ENCODE measurements at places on chromosomes 2 and 18. TPM values are rescaled to one million over a fixed set of nuclear protein-coding genes. Genes with fewer than 3 reads are reported as not detected.

- DNase-seq = no peak
- no peaks in the 10 kb centered on the region for H3K27me3 ChIP-seq
- H3K4me3 ChIP-seq = no peak overlapping the region
Observed at GRCh38 chr2:75303227-75303626, 103.9 kb upstream of the TACR1 start.

Gene AQP12B
- total RNA-seq = not detected

- peak; percentile 14 for DNase-seq
- H3K4me1 ChIP-seq = no peaks in the 10 kb centered on the region
- H3K36me3 ChIP-seq = no peaks in the 10 kb centered on the region
- no peaks in the 10 kb centered on the region for H3K27me3 ChIP-seq
- H3K4me3 ChIP-seq = no peak overlapping the region
- no peak overlapping the region for H3K27ac ChIP-seq
Observed at GRCh38 chr2:138777996-138778395, 2.2 kb downstream of the NXPH2 start.

Gene FARSB
- 50.2 TPM for total RNA-seq

GRCh38 chr2:70518557-70518956 lies 35.1 kb downstream of the TGFA start:
- no peak overlapping the region for H3K27ac ChIP-seq
- DNase-seq = no peak
- H3K4me1 ChIP-seq = peaks cover 36% of the 10 kb centered on the region
- no peaks in the 10 kb centered on the region for H3K27me3 ChIP-seq
- H3K4me3 ChIP-seq = no peak overlapping the region
- no peaks in the 10 kb centered on the region for H3K36me3 ChIP-seq

GRCh38 chr2:28224648-28225472 lies 167.8 kb upstream of the FOSL2 start:
- peak overlapping the region; percentile 9 for H3K27ac ChIP-seq
- H3K4me3 ChIP-seq = no peak overlapping the region
- DNase-seq = peak; percentile 58
- H3K4me1 ChIP-seq = peaks cover 19% of the 10 kb centered on the region
- no peaks in the 10 kb centered on the region for H3K27me3 ChIP-seq

Gene MAPRE3
- 17.1 TPM for total RNA-seq

DNA sequence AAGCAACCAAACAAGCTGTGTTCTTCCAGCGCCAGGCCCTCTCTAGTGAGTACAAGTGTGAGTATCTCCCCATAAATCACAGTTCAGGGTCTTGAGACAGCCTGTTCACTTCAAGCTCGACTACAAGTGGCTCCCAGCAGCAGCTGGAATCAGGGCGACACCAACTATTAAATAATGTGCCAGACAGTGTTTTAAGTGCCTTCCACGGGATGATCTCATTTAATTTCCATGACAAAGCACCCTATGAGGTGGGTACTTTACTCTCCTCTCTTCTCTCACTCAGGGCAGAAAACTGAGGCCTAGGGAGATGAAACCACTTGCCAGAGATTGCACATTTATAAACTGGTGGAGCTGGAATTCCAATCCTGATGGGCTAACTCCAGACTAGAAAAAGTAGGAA lies 2.6 kb upstream of the FAM136A start:
- DNase-seq = no peak
- H3K27ac ChIP-seq = no peak overlapping the region
- H3K36me3 ChIP-seq = no peaks in the 10 kb centered on the region

Data from PC-9 (cell line).